NCI-H1092 treated with DMSO at 0.1 percent for 48 hours (cell line): ENCODE measurements at places on chromosomes 7 and 10.

DNA sequence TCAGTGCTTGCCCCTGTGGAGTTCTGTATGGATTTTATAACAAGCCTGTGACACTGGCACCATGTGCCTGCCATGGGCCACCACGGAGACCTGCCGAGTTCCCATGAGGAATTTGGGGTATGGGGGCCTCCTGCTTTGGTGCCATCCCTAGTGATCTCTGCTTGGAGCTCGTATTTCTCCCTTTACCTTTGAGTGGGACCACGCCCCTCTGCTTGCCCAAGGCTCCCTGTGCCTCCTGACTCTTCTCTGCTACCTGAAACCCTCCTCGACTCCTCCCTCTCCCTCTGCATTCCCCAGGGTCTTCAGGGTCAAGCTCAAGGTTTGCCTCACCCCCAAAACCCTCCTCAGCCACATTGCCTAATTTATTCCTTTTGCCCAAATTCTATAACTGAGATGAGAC is 225.0 kb downstream of the BUB3 start:
- no peak for DNase-seq

- no peak for DNase-seq
These were observed 2.5 kb downstream of the LFNG start for GRCh38 chr7:2521952-2522591.

DNA sequence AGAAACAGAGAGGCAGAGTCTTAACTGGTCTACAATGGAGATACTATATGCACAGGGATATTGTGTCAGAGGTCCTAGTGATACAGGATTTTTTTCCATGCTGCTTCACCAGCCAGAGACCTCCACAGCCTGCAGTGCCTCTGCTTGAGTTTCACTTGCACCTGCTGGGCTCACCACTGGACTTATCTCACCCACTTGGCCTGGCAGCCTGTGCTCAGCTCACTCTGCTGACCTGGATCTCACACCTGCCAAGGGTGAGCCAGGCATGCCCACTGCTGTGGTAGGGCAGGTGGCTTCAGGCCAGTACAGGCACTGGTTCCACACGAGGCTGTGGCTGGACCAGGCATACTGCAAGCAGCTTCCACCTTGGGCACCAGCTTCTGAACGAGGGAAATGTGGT is 36.6 kb downstream of the PNLIPRP3 start:
- no peak for DNase-seq

GRCh38 chr10:88395677-88396076 is 187.4 kb downstream of the RNLS start:
- DNase-seq = no peak

DNA sequence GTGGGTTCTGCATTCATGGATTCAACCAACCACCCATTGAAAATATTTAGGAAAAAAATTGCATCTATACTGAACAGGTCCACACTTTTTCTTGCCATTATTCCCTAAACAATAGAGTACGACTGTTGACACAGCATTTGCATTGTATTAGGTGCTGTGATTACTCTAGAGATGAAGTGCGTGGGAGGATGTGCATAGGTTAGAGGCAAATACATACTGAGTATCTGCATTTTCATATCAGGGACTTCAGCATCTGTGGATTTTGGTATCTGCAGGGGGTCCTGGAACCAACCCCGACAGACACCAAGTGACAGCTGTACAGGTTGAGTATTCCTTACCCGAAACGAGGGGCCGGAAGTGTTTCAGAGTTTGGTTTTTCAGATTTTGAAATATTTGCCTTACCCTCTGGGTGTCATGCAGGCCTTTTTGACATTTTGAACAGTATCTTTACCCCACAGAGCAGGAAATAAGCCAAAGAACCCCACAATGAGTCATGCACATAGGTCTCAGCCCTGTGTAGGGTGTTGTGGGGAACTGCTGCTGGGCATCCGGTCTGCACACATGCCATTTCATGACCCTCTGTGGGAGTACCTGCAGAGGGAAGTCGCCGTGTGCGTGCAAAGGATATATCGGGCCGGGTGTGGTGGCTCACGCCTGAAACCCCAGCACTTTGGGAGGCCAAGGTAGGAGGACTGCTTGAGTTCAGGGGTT is 14.5 kb downstream of the NUDT5 start:
- DNase-seq = no peak

DNA sequence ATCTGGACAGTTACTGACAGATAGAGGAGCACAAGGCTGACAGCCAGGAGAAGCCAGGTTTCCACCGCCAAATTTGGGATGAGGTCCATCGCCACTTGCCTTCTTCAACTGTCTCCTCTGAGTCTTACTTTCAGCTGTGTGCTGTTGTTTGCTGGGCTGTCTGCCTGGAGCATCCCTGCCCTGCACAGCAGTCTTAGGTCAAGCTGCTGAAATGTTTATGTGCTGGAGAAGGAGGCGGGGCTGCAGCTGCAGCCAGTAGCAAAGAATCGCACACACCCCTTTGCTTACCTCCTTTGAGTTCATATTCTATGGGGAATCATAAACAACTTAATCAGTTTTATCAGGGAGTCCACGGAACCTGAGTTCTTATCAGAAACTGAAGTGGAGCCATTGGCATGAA is 20.1 kb upstream of the CYP3A5 start:
- DNase-seq = no peak
